ENCODE measurements at places on chromosomes 7 and 10.

GRCh38 chr7:20200971-20201370 is 16.2 kb downstream of the MACC1 start:
- DNase-seq, result no peak

DNA sequence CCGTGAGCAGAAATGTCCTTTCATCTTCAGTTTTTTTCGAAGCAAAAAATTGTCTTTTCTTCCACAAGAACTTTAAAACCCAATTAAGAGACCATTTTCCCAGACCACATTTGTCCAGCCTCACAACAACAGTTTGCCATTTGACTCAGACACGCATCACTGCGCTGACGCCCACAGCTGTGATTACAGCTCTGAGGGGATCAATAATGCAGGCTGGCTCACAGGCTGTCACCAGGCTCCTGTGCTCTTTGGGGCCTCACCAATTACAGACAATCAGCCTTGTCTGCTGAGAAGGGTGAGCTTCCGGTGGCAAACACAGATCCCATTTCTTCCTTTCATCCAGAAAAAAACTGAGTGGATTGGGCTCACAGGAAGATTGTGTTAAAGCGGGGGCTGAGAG is 33.3 kb downstream of the DDC start:
- no peak for DNase-seq

GRCh38 chr10:3785851-3786271 is 852 bp upstream of the KLF6 start:
- DNase-seq, result peak; percentile 46

- DNase-seq, result no peak
Measured at GRCh38 chr10:118239236-118239630, 102.9 kb downstream of the FAM204A start.

DNA sequence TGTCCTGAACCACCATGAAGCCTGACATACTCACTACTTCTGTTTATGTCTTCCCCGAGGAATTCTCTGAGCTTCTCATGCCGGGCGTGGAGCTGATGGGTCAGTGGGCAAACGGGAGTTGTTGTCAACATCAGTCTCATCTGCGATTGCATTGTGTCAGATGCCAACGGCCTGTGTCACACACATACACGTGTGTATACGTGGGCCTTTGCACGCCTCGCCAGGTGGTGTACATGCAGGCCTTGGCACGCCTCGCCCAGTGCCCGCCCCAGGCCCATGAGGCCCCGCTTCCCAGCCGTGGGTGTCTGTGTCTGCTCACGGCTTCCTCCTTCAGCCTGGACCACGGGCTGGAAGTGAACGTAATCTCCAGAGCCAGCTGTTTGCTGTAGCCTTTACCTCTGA is 7.5 kb upstream of the CSGALNACT2 start:
- DNase-seq, result no peak

DNA sequence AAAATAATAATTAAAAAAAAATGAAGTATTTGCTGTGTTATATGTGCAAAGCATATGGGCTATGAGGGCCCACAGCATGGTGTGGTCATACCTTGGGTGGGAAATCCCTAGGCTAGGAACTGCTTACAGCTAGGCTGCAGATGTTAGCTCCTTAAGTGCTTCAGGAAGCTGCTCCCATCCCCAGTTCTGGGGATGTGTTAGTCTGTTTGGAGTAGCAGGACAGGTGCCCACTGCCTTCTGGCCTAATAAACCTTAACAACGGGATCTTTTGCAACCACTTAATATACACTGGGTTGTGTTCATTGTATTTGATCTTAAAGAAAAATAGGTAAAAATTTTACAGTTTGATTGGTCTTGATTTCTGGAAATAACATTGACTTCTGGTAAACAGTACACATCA is 46.3 kb downstream of the HK1 start:
- no peak for DNase-seq

- DNase-seq, result no peak
Measured at GRCh38 chr7:47581804-47582763, at the start of gene TNS3. Gene TNS3 (minus strand): TSS chr7:47582111. CDS start chr7:47439636, 142,475 bp downstream.

DNA sequence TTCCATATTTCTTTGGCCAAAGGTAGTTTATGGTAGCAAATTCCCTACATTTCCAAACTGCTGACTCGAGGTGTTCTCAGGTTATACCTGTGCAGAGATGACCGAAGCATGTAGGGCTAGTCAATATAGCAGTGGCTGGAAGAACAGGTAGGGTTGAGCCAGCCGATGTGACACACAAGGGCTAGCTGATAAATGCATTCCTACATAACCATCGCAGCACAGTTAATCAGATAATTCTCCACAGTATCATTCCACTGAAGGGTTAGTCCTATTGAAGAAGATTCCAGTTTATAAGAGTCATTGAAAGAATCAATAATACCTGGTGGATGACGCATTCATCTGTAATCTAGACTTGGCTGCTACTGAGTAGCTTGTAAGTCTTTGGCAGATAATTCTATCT is 220.0 kb downstream of the KIF20B start:
- peak; percentile 54 for DNase-seq

DNA sequence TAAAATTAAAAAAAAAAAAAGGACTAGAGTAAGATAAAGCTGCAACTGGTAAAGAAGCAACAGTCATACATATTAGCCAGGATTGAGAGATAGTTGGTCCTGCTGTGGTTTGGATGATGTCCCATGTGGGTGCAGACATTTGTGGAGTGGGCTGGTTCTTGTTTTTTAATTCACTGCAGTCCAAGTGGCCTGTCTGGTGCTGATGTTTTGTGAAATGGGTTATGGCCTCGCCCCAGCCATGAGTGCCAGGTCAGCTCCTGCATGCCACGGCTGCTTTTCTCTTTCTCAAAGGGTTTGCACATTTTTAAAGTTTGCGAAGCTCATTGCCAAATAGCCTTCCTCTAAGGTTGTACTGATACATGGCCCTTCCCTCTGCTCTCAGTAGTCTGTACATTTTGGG is 14.1 kb upstream of the BTBD16 start:
- DNase-seq, result no peak

GRCh38 chr7:143255564-143255963 is 7.7 kb upstream of the GSTK1 start:
- no peak for DNase-seq

GRCh38 chr7:121081327-121081936 is 92.9 kb downstream of the CPED1 start:
- DNase-seq, result peak; percentile 71

GRCh38 chr7:148865283-148865682 is 18.8 kb downstream of the EZH2 start:
- no peak for DNase-seq

- no peak for DNase-seq
Measured at GRCh38 chr7:66213637-66214036, 8.5 kb downstream of the TPST1 start.

GRCh38 chr10:14306190-14306589 is 24.5 kb downstream of the FRMD4A start:
- DNase-seq, result no peak

- DNase-seq, result no peak
Measured at GRCh38 chr7:17022920-17023319, 141.1 kb upstream of the AGR3 start.

DNA sequence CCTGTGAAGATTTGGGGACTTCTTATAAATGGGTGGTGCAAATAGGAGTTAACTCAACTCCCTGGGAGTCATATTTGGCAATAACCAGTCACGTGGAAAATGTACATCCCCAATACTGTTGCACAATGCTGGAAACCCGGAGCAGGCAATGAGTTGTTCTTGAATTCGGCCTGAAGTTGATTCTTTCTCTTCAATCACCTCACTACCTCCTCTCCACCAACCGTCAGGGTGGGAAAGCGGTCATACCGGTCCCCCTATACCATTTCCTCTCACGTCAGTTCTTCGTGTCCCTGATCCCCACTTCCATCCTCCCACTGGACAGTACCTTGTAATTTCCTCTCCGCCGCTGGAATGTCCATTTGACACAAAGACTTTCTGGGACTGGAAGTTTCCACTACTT is 2.8 kb downstream of the GIMAP5 start:
- DNase-seq, result peak; percentile 48

GRCh38 chr10:32367793-32368453 is 21.0 kb upstream of the EPC1 start:
- peak; percentile 77 for DNase-seq

DNA sequence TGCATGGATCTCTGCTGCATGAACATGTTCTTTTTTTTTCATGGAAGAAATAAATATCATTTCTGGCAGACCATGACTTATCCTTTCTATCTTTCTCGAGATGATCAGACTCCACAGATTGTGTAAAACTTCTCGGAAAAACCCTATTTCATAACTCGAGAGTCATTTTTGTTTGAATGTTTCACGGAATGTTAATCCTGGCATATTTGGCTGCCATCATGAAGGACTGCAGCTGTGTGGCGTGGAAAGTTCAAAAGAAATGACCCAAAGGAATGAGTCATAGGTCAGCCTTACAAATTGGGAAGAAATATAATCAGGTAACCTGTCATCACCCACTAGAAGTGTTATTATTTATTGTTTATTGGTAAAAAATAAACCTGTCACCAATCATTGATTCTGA is 566.8 kb downstream of the SDK1 start:
- DNase-seq, result peak; percentile 44

DNA sequence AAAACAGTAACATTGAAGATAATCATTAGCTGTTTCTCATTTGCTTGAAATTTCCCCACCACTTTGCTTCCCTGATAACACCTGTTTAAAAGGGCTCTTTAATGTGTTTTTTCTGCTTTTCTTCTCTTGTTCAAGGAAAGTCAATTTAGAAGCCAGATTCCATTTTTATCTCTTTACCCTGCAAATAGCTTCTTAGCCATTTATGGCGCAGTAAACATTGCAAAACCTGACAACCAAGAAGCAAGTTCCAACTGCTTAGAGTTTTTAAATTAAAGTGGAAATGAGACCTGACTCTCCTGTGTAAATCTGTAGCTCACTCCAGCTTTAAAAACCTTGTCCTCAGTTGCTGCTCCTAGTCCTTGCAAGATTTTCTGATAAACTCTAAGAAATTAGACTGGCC is 30.1 kb downstream of the SGPL1 start:
- no peak for DNase-seq

DNA sequence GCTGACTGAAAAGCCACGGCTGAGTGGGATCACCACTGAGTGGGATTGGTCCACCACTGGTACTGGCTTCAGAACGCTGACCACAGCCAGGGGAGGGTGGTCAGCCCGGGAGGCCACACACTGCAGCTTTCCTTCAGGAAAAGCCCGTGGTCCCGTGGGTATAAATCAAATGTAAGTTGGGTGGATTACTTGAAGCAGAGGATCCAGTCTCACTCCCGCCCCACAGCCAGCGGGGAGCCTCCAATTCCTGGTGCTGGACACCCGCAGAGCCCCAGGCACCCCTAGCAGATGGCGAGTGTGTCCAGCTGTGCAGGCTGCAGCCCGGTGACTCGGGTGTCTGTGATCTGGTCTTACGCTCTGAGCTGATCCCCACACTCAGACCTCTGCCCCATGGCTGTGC is 231.1 kb upstream of the ZNF32 start:
- no peak for DNase-seq

GRCh38 chr7:47544416-47544815 is 37.5 kb downstream of the TNS3 start:
- DNase-seq, result no peak

DNA sequence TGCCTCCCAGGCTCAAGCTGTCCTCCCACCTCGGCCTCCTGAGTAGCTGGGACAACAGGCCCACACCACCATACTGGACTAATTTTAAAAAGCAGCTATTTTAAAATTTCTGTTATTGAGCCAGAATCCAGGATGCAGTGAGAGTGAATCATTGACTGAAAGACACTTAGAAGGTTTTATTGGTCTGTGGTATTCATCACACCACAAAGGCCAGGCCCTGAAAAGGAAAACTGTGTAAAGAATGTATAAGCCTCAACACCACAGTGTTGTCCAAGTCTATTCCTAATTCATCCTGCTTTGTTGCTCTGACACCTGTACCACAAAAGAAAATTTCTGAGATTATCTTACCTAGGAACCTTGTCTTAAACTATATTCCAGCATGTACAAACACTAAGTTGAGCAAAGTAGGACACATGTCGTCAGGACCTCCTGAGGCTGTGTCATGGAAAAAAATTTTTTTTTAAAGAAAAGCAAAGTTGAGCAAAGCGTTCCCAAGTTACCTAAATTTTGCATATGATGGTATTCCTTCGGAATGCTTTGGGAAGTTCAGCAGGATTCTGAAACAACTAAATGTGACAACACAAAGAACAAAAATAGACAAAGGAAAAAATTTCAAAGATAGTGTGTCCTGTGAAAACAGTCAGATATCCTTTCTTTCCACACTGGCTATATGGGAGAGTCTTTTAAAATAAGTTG is 129.6 kb upstream of the MKLN1 start:
- no peak for DNase-seq

DNA sequence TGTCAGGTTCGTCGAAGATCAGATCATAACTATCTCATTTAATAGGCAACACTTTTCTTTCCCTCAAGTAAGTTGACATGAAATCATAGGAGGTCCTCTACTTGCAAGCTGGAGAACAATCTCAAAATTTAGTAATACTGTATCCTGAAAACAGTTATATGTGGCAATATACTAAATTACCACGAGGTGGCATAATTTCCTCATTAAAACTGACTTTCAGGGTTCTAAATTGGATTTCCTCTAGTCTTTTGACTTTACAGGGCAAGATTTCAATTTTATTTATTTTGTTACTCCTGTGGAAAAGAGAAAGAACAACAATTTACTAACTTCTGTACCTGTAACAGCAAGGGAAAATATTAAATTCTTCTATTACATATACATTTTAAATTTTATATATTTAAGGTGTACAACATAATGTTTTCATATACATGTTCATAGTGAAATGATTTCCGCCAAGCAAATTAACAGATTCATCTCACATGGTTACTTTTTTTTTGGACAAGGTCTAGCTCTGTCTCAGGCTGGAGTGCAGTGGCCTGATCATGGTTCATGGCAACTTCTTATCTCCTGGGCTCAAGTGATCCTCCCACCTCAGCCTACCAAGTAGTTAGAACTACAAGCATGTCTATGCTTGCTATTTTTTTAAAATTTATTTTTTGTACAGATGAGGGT is 53.4 kb upstream of the CYP2C18 start:
- DNase-seq, result peak; percentile 49

DNA sequence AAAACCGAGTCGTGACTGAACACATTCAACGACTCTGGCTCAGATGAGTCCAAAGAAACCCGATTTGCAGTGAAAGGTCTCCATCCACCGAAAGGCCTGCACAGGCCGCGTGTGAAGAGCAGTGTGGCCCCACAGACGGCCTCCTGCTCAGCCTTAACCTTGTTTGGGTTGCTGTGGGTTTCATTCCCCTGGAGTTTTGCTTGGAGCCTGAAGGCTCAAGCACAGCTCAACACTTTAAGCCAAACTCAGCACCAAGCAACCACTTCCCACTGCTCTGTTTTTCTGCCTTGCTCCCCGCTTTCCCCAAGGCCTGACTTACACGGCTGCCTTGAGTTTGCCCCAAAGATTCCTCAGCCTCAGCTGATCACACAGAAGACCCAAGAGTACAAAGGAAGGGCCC is 398.2 kb upstream of the NFE2L3 start:
- no peak for DNase-seq

GRCh38 chr7:19116121-19117090 is 1.0 kb downstream of the TWIST1 start:
- DNase-seq, result peak; percentile 45

GRCh38 chr7:15707570-15707969 is 21.1 kb upstream of the MEOX2 start:
- DNase-seq, result no peak
